ENCODE measurements at places on chromosomes 6 and 20.

DNA sequence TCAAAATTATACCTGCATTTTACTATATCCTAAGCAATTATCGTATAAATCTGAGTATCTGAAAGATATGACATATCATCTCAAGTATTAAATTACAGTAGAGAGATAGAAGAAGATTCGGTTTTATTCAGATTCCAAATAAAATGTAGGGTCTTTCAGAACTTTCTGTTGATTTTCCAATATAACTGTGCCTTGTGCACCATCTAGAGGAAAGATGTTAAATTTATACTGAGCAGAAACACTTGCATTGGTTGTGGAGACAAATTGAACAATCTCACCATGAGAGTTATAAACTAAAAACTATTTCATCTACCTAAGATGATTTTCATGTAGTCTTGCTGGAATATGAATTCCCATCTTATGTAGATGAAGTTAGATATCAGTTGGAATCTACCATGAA, 26.8 kb upstream of the HSF2 start:
- DNase-seq = no peak

DNA sequence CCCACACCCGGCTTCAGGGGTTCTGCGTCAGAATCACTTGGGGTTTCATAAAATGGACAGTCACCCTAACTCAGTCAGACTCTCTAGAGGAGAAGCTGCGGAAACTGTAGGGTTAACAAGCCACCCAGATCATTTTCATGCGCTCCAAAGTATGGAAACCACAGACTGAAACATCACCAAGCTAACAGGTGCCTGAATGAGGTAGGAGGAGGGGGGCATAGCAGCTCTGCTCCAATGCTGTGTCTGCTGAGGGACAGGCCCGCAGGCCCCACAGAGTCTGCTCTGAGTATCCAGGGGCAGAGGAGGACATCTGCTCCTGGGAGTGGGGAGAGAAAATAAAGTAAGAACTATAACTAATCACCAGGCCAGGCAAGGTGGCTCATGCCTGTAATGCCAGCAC, 97.1 kb upstream of the AKAP12 start:
- DNase-seq = no peak

DNA sequence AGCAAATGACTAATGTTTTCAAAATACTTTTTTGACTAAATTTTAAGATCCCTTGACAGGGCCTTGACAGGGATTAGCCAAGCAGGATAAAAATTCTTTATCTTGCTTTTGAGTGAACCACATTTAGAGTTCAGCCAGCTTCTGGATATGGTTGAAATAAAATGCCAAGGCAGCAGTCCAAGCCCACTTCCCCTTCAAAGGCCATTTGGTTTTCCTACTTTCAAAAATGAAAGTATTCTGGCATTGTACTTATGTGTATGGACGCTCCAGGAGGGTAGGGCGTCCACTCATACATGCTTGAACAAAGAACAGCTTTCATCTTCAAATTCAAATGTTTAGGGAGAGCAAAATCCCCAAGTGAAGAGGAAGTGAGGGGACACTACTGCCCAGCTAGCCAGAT, 82.3 kb upstream of the BCLAF1 start:
- no peak for DNase-seq

- peak; percentile 13 for DNase-seq
These were observed 36.0 kb downstream of the CCN2 start for GRCh38 chr6:131914967-131915751.

DNA sequence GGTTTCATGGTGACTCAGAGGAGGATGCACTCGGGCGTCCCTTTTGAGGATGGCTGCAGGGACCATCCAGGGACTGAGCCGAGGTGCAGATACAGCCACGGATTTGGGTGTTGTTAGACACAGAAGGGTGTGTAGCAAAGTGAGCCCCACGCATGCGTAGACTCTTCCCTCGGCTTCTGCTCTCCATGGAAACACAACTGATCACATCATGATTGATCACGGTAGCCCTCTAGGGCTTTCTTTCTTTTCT, 606 bp upstream of the ULBP1 start:
- DNase-seq = peak; percentile 31

DNA sequence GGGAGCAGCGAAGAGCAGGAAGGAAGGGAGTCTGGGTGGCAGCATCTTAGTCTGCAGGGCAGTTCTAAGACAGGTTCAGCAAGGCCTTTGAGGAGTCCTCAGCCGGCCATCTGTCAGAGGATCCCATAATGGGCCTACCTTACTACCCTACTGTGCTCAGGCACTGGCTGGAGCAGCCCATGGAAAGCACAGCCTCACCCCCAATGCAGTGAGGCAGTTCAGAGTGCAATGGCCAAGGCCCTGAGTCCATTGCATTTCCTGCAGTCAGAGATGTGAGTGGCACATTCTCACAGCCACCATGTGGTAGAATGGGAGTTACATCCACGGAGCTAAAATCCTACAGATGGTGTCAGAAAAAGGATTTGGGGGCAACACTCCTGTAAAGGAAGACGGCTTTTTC, 19.4 kb upstream of the OVOL2 start:
- DNase-seq = no peak

- DNase-seq = no peak
These were observed 86.7 kb upstream of the SYNDIG1 start for GRCh38 chr20:24382743-24383142.

DNA sequence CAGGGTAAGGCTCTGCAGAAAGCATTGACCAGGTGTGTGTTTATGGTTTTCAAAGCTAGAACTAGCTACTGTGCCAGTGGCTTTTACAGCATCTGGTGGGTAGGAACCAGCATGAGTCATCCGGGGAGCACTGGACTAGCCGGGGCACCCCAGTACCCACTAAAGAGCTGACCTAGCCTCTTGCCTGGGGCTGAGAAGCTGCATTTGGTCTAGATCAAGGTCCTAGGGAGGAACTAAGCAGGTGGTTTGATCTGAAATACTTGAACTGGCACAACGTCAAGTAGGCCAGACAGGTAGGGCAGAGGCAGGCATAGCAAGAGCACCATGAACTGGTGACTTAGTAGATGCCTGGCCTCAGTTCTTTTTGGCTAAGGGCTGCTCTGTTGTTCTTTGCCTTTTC, 109.8 kb upstream of the PTPRK start:
- DNase-seq = no peak

DNA sequence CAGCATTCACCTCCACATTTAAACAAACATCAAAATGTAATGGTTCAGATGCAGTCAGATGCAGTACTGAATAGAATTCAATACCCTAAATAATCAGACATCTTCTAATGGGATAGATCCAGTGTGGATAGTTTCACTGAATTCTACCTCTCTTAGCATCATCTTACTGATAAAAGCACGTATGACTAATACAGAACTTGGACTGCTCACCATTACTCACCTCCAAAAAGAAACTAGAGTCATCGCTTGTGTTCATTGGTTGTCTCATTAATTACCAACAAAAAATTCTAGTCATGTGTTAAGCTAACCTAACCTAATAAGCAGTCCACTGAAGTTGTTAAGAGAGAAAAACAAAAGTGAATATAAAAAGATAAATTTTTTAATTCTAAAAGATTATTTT, 165.9 kb upstream of the IRAK1BP1 start:
- DNase-seq = no peak

- no peak for DNase-seq
These were observed 56.9 kb downstream of the CSE1L start for GRCh38 chr20:49103019-49103418.

DNA sequence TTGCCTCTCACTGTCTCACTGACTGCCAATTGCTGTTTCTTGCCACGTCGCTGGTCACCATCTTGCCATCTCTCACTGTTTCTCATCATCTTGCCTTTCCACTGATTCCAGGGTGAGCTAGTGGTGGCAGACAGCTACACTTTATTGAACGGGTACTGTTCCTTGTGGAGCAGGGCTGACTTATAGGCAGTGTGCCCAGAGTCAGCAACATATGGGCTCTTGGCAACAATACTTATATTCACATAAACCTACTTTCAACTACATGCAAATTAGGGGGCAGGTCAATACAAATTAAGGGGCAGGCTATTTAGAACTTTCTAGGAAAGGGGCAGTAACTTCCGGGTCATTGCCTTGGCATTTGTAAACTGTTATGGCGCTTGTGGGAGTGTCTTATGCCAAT, 186.2 kb upstream of the SYNDIG1 start:
- no peak for DNase-seq

DNA sequence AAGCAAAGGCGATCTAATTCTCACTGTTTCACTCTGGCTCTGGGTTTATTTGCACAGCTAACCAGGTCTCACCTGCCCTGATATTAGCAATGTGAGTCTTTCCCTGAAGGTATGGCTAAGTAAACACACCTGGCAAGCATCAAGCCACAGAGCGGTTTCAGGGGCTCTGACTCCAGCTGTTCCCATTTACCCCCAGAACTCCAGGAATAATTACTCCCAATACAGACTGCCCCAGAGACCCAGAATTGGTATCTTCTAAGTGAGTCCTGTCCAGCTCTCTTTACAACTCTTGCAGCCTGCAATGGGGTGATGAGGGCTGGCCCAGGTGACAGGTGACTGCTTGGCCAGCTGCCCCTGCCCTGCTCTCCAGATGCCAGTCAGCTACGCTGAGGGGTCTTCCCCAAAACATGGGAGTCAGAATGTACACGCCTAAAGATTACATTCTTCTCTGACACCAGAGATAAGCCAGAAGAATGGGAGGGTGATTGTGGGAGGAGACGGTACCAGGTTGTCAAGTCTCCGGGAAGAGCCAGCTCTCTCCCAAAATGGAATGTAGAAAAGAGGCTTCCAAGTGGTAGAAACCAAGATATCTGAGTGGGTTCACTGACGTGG, 4.9 kb upstream of the LRRN4 start:
- no peak for DNase-seq

GRCh38 chr6:105035299-105035698, 78.4 kb downstream of the LIN28B start:
- DNase-seq = no peak

GRCh38 chr6:135909737-135910387, 58.4 kb downstream of the PDE7B start:
- DNase-seq = peak; percentile 31

DNA sequence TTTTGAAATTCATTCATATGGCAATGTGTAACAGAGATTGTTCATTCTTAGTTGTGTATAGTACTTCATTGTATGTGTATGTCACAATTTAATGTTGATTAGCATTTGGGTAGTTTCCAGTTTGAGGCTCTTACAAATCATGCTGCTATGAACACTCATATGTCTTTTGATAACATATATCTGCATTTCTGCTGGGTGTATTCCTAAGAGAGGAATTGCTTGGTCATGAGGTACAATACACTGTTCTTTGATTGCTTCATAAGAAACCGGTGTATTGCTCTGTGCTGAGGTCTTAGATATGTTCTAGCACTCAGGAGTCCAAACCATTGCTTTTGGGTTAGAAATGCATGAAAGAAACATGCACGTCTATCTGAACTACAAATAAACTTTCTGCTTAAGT, 492.9 kb upstream of the JAG1 start:
- no peak for DNase-seq

DNA sequence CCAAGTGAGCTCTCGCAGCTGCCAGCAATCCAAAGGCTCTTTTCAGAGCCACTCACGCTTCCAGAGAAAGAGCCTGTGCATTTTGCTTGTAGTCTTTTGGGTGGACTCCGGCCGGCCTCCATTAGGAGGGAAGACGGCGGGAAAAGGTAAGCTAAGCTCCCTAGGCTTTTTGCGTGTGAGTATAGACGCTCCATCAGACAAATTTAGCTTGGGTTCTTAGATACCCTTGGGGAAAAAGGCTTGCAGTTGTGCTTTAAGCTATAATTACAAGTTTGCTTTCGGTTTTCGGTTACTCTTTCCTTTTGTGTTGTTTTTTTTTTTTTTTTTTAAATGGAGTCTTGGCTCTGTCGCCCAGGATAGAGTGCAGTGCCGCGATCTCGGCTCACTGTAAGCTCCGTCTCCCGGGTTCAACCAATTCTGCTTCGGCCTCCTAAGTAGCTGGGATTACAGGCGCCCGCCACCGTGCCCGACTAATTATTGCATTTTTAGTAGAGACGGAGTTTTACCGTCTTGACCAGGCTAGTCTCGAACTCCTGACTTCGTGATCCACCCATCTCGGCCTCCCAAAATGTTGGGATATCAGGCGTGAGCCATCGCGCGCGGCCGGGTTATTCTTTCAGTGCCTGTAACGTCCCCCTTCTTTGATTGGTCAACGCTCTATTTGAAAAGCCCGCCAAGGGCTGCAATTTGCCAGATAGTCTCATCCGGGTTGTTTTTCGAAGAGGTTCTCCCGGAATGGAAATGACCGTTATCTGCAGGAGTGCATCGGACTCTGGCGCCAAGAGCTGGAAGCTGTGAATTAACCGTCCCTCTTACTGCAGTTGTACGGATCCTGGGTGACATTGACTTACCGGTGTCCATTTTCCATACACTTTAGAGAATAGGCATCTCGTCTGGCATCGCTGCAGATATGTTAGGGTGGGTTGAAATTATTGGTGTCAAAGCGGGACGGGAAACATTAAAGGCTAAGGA, 18.1 kb downstream of the OR2B2 start:
- no peak for DNase-seq

- no peak for DNase-seq
These were observed 40.5 kb downstream of the PANK2 start for GRCh38 chr20:3929713-3930060.

DNA sequence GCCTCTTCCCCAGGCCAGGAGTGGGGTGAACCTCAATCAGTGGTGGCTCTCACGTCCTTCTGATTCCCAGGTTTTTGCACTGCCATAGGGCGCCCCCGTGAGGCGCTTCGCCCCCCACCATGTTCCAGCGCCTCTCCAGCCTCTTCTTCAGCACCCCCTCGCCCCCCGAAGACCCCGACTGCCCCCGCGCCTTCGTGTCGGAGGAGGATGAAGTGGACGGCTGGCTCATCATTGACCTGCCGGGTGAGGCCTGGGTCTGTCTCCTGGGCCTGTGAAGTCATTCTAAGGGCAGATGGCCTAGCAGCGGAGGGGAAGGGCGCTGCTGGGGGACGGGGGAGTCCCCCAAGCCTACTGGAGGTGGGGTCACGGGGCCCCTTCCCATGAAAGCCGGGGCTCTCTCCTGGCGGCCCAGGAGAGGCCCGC, 4.5 kb downstream of the TP53INP2 start:
- DNase-seq = peak; percentile 32

GRCh38 chr6:42974919-42975505, 4.0 kb downstream of the PEX6 start:
- DNase-seq = no peak

- DNase-seq = no peak
These were observed 85.3 kb downstream of the DLGAP4 start for GRCh38 chr20:36391456-36391855.

DNA sequence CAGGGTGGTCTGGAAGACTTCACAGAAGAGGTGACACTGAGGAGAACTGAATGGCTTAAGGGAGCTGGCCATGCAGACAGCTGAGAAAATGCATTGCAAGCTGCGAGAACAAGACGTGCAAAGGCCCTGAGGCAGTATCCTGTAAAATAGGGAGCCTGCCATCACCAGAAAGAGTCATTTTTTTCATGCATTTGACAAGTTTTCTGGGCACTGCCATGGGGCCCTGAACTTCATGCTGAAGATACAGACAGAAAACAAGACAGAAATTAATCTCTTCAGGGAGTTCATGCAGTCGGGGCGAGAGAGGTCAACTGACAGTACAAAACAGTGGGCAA, 28.9 kb upstream of the NFATC2 start:
- no peak for DNase-seq

GRCh38 chr6:128494440-128494839, 26.0 kb downstream of the PTPRK start:
- DNase-seq = no peak

GRCh38 chr20:48847498-48848205, 19.9 kb upstream of the PREX1 start:
- no peak for DNase-seq

GRCh38 chr20:2691127-2691526, 1.5 kb upstream of the EBF4 start:
- DNase-seq = no peak
